ENCODE measurements at places on chromosomes 4 and X.
A peak's percentile ranks its signal among the peaks of the same experiment; 100 is the strongest.

- no peaks in the 10 kb centered on the region for H3K27me3 ChIP-seq
- DNase-seq = no peak
- H3K4me3 ChIP-seq = no peak overlapping the region
- no peaks in the 10 kb centered on the region for H3K36me3 ChIP-seq
- H3K4me1 ChIP-seq = no peaks in the 10 kb centered on the region
These were observed 30.7 kb upstream of the RPS6KA6 start for GRCh38 chrX:84218726-84219125.

GRCh38 chr4:154836513-154836912 is 55.4 kb downstream of the RBM46 start:
- no peak for DNase-seq
- H3K4me3 ChIP-seq = no peak overlapping the region
- H3K27me3 ChIP-seq = peaks cover 4% of the 10 kb centered on the region
- no peaks in the 10 kb centered on the region for H3K36me3 ChIP-seq

- H3K36me3 ChIP-seq = no peaks in the 10 kb centered on the region
- H3K4me3 ChIP-seq = no peak overlapping the region
- H3K27me3 ChIP-seq = no peaks in the 10 kb centered on the region
- DNase-seq = no peak
- no peak overlapping the region for H3K27ac ChIP-seq
These were observed 67.4 kb upstream of the ARHGAP24 start for GRCh38 chr4:85407546-85407945.

DNA sequence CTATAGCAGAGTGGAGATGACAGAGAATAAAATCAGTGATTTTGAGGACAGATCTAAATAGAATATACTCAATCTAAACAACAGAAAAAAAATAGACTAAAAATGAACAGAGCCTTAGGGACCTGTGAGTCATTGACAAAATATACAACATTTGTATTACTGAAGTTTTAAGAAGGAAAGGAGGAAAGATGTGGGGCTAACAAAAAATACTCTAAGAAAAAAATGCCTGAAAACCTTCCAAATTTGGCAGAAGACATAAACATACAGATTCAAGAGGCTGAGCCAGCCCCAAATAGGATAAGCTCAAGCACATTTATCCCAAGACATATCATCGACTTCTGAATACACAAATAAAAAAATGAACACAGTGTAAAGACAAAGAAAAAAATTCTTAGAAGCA is 123.6 kb upstream of the INTU start:
- no peak overlapping the region for H3K27ac ChIP-seq
- H3K4me3 ChIP-seq = no peak overlapping the region
- no peaks in the 10 kb centered on the region for H3K36me3 ChIP-seq
- H3K27me3 ChIP-seq = no peaks in the 10 kb centered on the region

GRCh38 chr4:139873111-139873860 is 207.7 kb downstream of the MGST2 start:
- DNase-seq = no peak
- no peaks in the 10 kb centered on the region for H3K36me3 ChIP-seq
- H3K27ac ChIP-seq = no peak overlapping the region
- no peaks in the 10 kb centered on the region for H3K4me1 ChIP-seq
- H3K27me3 ChIP-seq = no peaks in the 10 kb centered on the region

GRCh38 chrX:12672367-12673106 is 118.7 kb upstream of the PRPS2 start:
- no peak overlapping the region for H3K27ac ChIP-seq
- no peaks in the 10 kb centered on the region for H3K4me1 ChIP-seq
- no peak for DNase-seq
- no peaks in the 10 kb centered on the region for H3K27me3 ChIP-seq
- H3K36me3 ChIP-seq = no peaks in the 10 kb centered on the region
- no peak overlapping the region for H3K4me3 ChIP-seq

- no peak overlapping the region for H3K4me3 ChIP-seq
- H3K27ac ChIP-seq = no peak overlapping the region
- no peaks in the 10 kb centered on the region for H3K27me3 ChIP-seq
- DNase-seq = peak; percentile 67
These were observed 187.3 kb downstream of the MAB21L2 start for GRCh38 chr4:150769248-150769647.

DNA sequence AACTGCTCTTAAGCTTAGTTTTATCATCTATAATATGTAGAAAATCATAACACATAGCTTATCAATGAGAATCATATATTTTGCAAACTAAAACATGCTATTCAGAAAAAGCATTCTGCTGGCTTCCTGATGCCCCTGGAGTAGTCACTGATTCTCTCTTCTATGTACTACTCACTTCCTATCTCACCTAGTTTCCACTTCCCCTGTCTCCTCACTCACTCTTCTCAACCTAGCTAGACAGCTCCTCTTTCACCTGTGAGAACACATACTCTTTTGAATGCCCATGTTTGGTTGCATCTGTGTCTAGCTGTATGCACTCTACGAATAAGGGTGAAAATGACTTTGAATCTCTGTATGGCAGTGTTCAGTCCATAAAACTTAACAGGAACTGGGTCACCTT is 9.3 kb downstream of the TMEM144 start:
- no peak for DNase-seq
- H3K4me3 ChIP-seq = no peak overlapping the region
- H3K36me3 ChIP-seq = no peaks in the 10 kb centered on the region

DNA sequence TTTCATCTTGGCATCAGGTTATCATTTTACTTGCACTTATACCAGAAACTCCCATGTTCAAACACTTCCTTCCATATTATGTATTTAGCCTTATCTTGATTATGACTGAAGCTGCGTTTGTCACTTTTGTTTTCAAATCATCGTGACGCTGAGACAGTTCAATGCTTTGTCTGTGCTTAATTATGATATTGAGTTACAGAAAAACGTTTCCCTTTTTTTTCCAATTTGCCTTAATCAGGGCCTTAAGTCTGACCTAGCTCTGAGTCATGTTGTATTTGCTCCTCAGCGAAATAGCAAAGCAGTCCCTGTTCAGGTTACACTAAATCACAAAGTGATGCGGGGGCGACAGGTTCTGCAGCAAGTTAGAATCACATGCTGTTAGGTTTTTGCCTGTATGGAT is 254.7 kb downstream of the AFF2 start:
- no peak overlapping the region for H3K27ac ChIP-seq
- H3K4me3 ChIP-seq = no peak overlapping the region
- no peak for DNase-seq

GRCh38 chr4:158299459-158300007 is 89.2 kb downstream of the TMEM144 start:
- no peaks in the 10 kb centered on the region for H3K27me3 ChIP-seq
- H3K4me3 ChIP-seq = no peak overlapping the region
- peaks cover 6% of the 10 kb centered on the region for H3K4me1 ChIP-seq
- H3K36me3 ChIP-seq = no peaks in the 10 kb centered on the region
- no peak for DNase-seq
- peak overlapping the region; percentile 81 for H3K27ac ChIP-seq

DNA sequence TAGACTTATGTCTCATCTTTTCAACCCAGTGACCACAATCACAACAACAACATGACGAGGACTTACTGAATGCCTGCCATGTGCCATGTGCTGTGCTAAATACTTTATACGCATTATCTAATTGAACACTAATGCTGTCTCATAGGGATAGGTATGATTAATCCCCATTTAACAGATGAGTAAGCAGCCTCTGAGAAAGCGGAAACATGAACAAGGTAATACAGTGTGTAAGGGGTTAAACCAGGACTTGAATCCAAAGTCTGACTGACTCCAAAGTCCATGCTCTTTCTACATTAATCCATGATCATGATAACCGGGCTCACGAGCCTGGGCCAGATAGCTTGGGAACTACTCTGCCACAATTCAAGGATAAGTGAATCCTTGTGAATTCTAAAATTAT is 105.3 kb upstream of the MBNL3 start:
- no peaks in the 10 kb centered on the region for H3K27me3 ChIP-seq
- no peak for DNase-seq
- H3K27ac ChIP-seq = no peak overlapping the region
- no peak overlapping the region for H3K4me3 ChIP-seq
- no peaks in the 10 kb centered on the region for H3K4me1 ChIP-seq

DNA sequence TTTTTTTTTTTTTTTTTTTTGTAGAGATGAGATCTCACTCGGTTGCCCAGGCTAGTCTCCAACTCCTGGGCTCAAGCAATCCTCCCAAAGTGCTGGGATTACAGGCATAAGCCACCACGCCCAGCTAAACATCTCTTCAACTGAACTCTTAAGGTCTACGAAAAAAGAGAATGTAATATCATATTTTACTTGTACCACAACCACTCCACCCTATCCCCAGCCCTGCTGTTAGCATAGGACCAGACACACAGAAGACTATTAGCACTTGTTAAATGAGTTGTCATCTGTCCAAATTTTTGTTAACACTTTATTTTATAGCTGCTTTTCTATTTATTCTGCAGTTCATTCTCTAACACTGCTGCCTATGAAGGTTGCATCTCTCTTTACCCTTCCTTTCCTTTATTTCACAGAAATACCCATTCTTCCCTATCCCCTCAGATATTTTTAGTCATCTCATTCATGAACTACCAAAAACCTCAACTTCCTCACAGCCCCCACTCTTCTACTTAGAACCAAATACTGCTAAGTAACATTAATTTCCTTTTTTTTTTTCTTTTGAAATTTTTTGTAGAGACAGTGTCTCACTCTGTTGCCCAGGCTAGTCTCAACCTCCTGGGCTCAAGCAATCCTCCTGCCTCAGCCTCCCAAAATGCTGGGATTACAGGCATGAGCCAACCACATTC is 10.1 kb downstream of the SNX12 start:
- H3K4me1 ChIP-seq = no peaks in the 10 kb centered on the region
- no peak overlapping the region for H3K4me3 ChIP-seq
- H3K36me3 ChIP-seq = peaks cover 24% of the 10 kb centered on the region
- no peak for DNase-seq
- no peaks in the 10 kb centered on the region for H3K27me3 ChIP-seq

GRCh38 chr4:99624141-99624719 is 33.4 kb downstream of the C4orf54 start:
- no peak overlapping the region for H3K27ac ChIP-seq
- no peaks in the 10 kb centered on the region for H3K36me3 ChIP-seq
- H3K27me3 ChIP-seq = no peaks in the 10 kb centered on the region
- H3K4me3 ChIP-seq = no peak overlapping the region
- no peak for DNase-seq

DNA sequence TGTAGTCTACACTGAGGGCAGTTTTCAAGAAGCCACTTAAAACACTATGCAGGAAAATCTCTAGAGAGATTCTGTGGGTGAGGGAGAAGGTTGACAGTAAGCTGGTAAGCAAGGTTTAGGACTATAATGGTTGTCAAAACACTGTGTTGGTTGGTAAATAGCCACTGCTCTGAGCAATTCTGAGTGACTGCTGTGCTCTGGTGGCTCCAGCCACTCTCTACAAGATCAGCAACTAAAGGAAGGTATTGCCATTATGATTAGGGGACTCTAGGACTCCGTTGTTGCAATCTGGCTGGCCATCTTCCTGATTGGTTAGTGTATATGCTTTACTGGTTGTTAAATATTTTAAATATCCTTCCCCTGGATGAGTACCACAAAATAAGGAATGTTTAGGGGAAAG is 5.5 kb upstream of the FAM47E start:
- H3K27me3 ChIP-seq = peaks cover 36% of the 10 kb centered on the region
- no peaks in the 10 kb centered on the region for H3K36me3 ChIP-seq
- H3K4me1 ChIP-seq = peaks cover 2% of the 10 kb centered on the region
- no peak overlapping the region for H3K4me3 ChIP-seq
- no peak for DNase-seq

DNA sequence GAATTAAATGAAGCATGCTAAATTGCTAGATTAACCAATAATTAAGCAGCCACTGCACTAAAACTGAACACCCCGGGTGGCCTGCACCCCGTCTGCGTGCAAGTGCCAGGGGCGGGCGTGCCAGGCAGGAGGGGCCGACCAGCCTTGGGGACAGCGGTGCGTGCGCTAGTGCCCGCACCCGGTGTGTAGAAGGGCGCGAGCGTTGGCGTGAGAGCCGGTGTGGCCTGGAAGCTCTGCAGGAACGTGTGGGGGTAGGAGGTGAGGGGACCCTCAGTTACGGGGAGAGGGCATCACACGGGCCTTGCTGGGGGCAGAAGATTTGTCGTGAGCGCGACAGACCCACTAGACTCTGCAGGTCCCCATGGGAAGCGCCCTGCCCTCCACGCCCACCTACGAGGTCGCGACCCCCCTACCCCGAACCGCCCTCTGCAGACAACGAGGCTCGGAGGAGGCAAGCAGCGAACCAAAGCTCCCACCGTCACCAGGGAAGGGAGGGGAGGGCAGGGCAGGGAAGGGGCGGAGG is 105.8 kb downstream of the FAM53A start:
- H3K36me3 ChIP-seq = peaks cover 3% of the 10 kb centered on the region
- H3K27me3 ChIP-seq = peaks cover 2% of the 10 kb centered on the region
- no peak overlapping the region for H3K27ac ChIP-seq
- H3K4me3 ChIP-seq = peak overlapping the region; percentile 70
- H3K4me1 ChIP-seq = peaks cover 20% of the 10 kb centered on the region

GRCh38 chr4:28557755-28558154 is 1697.1 kb downstream of the STIM2 start:
- H3K4me1 ChIP-seq = no peaks in the 10 kb centered on the region
- peak; percentile 21 for DNase-seq
- no peaks in the 10 kb centered on the region for H3K27me3 ChIP-seq
- no peak overlapping the region for H3K4me3 ChIP-seq
- no peaks in the 10 kb centered on the region for H3K36me3 ChIP-seq

- no peaks in the 10 kb centered on the region for H3K27me3 ChIP-seq
- H3K27ac ChIP-seq = no peak overlapping the region
- no peak overlapping the region for H3K4me3 ChIP-seq
These were observed 16.4 kb upstream of the SLC4A4 start for GRCh38 chr4:71322425-71322824.

DNA sequence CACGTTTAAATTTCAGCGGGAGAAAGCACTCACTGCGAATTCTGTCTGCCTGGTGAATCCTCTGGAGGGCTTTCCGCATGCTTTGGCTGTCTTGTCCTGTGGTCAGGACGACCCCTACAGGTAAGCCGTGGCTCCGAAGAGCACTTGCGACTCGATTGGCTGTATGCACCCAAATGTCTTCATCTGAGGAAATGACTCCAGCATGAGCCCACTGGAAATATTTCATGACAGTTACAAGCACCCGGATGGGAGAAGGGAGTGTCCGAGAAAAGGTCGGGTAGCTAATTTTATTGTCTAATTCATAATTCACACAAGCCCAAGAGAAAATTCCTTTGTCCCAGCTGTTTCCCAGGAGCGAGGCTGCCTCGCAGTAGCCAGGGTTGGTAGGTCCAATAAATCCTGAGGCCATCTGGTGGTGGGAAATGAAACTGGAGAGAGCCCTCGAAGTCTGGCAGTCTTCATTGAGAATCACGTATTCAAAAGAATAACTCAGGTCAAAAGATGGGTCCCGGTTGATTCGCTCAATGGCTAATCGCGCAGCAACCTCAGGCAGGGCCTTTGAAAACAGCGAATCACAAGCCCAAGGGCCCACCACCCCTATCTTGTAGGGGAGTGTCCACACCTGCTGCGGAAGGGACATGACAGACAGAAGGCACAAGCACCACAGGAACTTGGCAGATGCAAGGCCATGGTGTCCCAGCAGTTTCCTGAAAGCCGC is 6.6 kb downstream of the GUCY2F start:
- H3K27me3 ChIP-seq = no peaks in the 10 kb centered on the region
- H3K4me3 ChIP-seq = no peak overlapping the region
- H3K36me3 ChIP-seq = no peaks in the 10 kb centered on the region

- H3K4me1 ChIP-seq = no peaks in the 10 kb centered on the region
- peaks cover 84% of the 10 kb centered on the region for H3K36me3 ChIP-seq
- no peak overlapping the region for H3K27ac ChIP-seq
- H3K27me3 ChIP-seq = no peaks in the 10 kb centered on the region
- DNase-seq = no peak
- H3K4me3 ChIP-seq = no peak overlapping the region
These were observed 49.9 kb upstream of the ADAD1 start for GRCh38 chr4:122328893-122329292.
